ENCODE measurements at places on chromosomes 1 and 21. TPM values are rescaled to one million over a fixed set of nuclear protein-coding genes. Genes with fewer than 3 reads are reported as not detected.

GRCh38 chr21:24367936-24368335 lies 1239.3 kb downstream of the MRPL39 start:
- no peaks in the 10 kb centered on the region for H3K36me3 ChIP-seq
- no peak overlapping the region for H3K4me3 ChIP-seq
- DNase-seq = no peak
- H3K4me1 ChIP-seq = no peaks in the 10 kb centered on the region
- no peaks in the 10 kb centered on the region for H3K27me3 ChIP-seq

DNA sequence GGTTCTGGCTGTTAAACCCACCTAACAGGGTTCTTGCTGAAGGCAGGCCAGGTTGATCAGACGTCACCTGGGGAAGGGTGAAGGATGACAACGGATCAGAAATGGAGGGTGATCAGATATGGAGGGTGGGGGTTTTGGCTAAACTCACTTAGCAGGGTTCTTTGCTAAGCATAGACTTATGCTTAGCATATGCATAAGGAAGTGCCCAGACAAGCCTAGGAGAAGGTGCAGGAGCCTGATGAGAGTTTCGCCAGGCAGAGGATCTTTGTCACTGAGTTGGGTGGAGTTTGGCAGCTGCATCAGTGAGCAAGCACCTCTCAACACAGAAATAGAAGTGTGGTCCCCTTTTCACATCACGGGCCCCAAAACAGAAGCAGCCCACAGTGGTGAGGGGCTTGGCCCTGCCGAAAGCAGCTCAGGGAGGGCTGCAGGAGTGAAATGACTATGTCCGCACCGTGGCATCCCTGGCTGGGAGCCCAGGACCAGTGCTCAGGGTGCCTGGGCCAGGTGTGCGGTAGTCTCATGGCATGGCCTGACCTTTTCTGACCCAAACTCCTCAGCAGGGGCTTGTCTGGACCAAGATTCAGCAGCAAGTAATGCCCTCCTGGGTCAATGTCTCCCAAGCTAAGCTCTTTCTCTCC lies 101.6 kb downstream of the AJAP1 start:
- peaks cover 2% of the 10 kb centered on the region for H3K36me3 ChIP-seq
- H3K4me1 ChIP-seq = no peaks in the 10 kb centered on the region
- no peak overlapping the region for H3K27ac ChIP-seq
- H3K4me3 ChIP-seq = no peak overlapping the region
- H3K27me3 ChIP-seq = no peaks in the 10 kb centered on the region

DNA sequence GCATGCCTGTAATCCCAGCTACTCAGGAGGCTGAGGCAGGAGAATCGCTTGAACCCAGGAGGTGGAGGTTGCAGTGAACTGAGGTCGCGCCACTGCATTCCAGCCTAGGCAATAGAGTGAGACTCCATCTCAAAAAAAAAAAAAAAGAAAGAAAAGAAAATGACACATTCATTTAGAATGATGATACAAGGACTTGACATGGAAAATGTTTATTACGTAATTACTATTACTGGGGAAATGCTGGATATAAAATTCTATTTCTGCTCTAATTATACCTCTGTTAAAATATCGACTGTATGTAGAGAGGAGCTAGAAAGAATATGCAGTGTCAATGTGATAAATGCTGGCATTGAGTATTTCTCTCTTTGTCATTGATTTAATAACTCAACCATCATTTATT lies 54.7 kb upstream of the CTPS1 start:
- DNase-seq = no peak
- no peak overlapping the region for H3K4me3 ChIP-seq
- H3K27ac ChIP-seq = no peak overlapping the region
- H3K4me1 ChIP-seq = no peaks in the 10 kb centered on the region
- no peaks in the 10 kb centered on the region for H3K27me3 ChIP-seq

GRCh38 chr1:116433275-116434257 lies 60.5 kb downstream of the ATP1A1 start:
- no peaks in the 10 kb centered on the region for H3K36me3 ChIP-seq
- H3K4me1 ChIP-seq = no peaks in the 10 kb centered on the region
- no peak overlapping the region for H3K27ac ChIP-seq
- H3K4me3 ChIP-seq = no peak overlapping the region

DNA sequence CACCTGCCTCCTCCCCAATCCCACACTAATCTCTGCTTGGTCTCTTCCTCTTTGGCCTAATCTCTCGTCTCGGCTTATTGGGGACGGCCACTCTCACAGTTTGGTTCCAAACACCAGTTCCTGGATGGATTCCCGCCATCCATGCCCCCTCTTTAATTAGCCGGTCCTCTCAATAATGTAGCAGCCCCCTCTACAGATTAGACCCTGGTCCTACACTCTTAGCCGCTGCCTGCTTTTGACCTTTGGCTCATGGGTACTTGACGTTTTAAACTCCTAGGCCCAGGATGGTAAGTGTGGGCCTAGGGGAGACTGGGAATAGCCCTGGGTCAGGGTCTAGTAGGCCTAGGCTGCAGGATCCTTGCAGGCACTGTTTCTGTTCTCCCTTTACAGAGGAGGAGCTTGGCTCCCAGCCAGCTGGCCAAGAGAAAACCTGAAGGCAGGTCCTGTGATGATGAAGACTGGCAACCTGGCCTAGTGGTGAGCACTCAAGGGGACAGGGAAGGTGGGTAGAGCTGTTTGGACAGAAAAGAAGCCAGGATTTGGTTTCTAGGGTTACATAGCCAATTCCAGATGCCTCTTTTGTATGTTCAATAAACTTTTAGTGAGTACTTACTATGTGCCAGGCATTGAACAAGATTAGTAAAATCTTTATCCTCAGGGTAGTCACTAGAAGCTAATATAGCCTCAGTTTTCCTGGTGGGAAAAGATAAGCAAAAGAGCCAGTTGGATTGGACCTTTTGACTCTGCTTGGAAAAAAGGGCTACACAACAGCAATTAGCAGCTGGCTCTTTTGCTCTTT lies 758 bp downstream of the RAD54L start:
- no peak overlapping the region for H3K27ac ChIP-seq
- no peaks in the 10 kb centered on the region for H3K27me3 ChIP-seq
- H3K36me3 ChIP-seq = no peaks in the 10 kb centered on the region
- no peaks in the 10 kb centered on the region for H3K4me1 ChIP-seq
- DNase-seq = peak; percentile 64

- no peak for DNase-seq
- peaks cover 4% of the 10 kb centered on the region for H3K36me3 ChIP-seq
- no peaks in the 10 kb centered on the region for H3K27me3 ChIP-seq
These were observed 54.7 kb upstream of the GPR88 start for GRCh38 chr1:100483230-100483629.

DNA sequence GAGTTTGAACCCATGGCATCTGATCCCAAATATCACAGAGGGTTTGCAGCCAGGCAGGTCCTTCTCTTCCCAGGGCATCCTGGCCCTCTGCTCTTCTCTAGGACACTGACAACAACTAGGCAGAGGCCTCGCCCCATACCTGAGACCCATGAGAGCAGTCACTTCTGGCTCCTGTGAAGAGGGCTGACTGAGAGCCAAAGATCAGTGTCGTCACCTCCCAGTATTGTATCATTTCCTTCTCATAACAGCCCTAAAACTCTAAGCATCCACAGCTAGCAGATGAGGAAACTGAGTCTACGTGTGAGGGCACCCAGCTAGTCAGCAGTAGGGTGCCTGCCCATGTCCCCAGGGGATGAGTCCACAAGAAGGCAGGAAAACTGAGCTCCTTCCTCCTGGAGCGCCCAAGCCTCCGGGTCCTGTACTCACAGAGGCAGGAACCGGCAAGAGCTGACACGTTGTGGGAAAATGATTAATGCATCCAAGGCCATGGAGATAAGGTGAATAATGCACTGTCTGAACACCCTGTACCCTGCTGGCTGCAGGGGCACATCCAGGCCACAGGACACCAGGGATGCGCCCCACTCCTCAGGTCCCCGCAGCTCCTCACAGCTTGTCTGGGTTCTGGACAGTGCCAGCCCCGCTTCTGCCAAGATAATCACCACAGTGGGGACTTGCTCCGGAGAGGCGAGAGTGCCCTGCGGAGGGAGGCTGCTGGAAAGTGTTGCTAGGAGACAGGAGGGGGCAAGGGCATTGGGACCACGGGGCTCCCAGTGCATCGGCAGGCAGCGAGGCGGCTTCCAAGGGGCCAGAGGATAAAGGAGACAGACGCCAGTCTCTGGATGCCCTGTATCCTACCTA lies 340.0 kb downstream of the NPHP4 start:
- no peaks in the 10 kb centered on the region for H3K36me3 ChIP-seq
- no peak overlapping the region for H3K4me3 ChIP-seq
- peak; percentile 27 for DNase-seq
- H3K27me3 ChIP-seq = no peaks in the 10 kb centered on the region
- no peaks in the 10 kb centered on the region for H3K4me1 ChIP-seq
- H3K27ac ChIP-seq = no peak overlapping the region

The HSPB7 gene
- 29.1 TPM for total RNA-seq

The TMPRSS15 gene
- total RNA-seq = not detected

The FAM72B gene
- 0.54 TPM for total RNA-seq

Data from kidney (tissue), 22 donors.